RPMI7951 (cell line): ENCODE measurements at places on chromosomes 6 and 20. TPM values are rescaled to one million over a fixed set of nuclear protein-coding genes. Genes with fewer than 3 reads are reported as not detected.

- no peak for DNase-seq
Measured at GRCh38 chr6:10558565-10558964, 37.4 kb downstream of the GCNT2 start.

- DNase-seq, result peak; percentile 19
Measured at GRCh38 chr20:5734602-5735001, 15.6 kb upstream of the SHLD1 start.

The TGM2 gene
- total RNA-seq, result 650 and 793 TPM in 2 replicates

GRCh38 chr20:11755071-11755841 lies 162.4 kb upstream of the BTBD3 start:
- no peak for DNase-seq

The GJA10 gene
- total RNA-seq, result not detected in 2 replicates

DNA sequence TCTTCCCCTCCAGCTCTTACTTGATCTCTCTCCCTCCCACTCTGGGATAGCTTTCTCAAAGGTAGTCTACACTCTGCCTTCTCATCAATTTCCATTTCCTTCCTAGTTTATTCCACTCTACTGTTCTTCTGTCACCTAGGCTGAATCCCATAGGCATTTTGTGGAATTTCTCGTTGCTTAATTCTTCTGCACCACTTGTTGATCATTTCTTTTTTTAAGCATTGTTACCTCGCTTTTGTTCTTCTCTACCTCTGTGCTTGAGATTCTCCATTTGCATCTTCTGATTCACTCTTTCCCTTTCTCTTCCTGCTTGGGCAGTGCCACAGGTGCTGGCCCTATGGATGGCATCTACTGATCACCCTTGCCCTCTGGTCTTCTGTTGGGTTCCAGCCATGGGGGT lies 567.2 kb downstream of the CDH26 start:
- no peak for DNase-seq

- no peak for DNase-seq
Measured at GRCh38 chr6:2756687-2757224, 6.0 kb upstream of the MYLK4 start.

DNA sequence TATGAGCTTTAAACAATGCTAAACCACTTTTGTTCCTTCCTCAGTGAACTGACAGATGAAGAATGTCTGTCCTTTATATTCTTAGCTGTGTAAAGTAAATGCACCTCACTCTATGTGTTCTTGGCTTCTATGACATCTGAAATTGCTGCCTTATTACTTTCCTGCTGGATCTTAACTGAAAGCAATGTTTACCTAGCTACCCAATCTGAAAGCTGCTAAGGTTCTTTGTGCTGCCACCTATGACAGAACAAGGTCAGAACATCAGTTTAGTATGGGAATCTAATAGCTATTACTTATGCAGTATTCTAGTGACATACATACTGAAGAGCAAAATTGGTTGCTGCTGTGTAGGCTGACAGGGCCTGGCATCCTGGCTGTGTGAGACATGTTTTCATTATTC lies 444.1 kb downstream of the KHDRBS2 start:
- DNase-seq, result no peak

DNA sequence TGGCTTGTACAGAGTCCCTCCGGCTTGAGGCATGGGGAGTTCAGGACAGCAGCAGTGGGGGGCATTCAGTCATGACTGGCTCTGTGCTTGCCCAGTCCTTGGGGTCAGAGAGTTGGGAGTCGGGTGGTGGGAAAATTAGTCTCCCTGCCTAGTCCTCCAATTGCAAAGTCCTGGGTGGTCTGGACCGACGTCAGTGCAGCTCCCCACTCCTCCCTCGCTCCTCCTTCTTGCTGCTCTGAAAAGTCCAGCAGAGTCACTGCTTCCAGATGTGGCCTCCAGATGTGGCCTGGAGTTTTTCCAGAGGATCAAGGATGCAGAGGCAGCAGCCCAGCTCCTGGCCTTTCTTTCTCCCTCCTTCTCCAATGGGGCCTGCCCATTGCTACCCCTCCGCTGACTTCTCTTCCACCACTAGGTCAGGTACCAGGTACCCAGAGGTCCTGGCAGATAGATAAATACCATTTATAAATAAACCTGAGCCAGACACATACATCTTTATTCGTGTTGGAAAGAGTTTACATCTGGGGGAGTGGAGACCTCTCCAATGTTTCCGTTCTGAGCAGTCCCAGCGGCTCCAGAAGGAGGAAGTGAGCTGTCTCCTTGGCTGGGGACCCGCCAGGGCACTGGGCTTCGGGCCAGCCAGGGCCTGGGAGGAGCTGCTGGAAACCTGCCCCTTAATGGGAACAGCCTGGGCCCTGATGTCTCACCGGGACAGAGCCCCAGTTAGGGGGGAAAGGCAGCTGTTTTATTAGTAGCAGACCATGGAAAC lies 49.0 kb upstream of the RNF24 start:
- DNase-seq, result peak; percentile 98

DNA sequence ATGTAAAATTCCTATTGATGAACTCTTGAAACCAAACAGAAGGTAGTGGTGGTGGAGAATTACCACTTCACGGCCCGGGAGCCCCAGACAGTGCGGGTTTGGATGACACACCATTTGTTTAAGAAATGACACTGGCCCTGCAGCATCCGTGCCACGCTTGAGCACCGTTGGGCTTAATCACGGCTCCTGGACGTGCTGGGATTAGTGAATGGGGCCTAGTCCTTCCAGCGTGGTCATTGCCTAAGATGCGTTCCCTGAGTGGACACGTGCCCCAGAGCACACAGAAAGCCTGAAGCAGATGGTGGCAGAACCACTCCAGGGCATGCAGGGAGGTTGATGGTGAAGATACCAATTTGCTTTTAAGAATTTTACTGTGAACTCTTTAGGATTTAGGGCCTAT lies 14.5 kb downstream of the STX16 start:
- peak; percentile 85 for DNase-seq

The RSPH4A gene
- total RNA-seq, result not detected in 2 replicates

The PAX1 gene
- not detected in 2 replicates for total RNA-seq

DNA sequence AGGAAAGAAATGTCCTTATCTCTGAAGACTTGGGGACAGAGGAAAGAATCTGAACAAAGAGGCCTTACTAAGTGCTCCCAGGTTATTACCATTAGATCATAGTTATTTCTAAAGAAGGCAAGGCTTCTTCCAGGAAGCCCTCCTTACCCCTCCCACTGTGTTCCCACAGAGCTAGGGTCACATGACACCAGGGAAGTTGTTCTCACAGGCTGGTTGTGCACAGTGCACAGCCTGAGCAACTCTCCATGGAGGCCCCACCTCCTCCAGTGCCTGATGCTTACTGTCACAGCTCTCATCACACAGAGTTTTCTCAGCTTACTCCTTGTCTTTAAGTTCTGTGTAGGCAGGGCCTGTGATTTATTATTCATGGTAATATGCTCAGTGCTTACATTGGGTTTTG lies 68.9 kb upstream of the SCGN start:
- DNase-seq, result no peak

GRCh38 chr20:49313283-49313682 lies 35.4 kb upstream of the ZNFX1 start:
- no peak for DNase-seq

The PRDM13 gene
- total RNA-seq, result under 0.01 TPM in 1 of 2 replicates, not detected in the other

The ROS1 gene
- total RNA-seq, result 0.36 and 0.49 TPM in 2 replicates

DNA sequence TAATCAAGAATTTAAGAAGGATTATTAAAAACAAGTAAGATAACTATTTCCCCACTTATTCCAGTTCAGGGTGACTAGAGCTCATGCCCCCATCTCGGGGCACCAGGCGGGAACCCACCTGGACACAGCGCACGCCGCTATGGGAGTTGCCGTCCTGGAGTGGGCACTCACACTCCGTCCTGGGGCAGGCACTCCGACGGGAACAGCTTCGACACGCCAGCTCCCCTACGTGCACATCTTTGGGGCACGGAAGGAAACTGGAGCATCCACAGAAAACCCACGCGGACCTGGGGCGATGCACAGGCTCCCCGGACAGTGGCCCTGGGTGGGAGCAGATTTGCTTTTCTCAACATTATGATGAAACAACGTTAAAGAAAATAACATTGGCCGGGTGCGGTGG lies 52.0 kb upstream of the GATA5 start:
- DNase-seq, result no peak

DNA sequence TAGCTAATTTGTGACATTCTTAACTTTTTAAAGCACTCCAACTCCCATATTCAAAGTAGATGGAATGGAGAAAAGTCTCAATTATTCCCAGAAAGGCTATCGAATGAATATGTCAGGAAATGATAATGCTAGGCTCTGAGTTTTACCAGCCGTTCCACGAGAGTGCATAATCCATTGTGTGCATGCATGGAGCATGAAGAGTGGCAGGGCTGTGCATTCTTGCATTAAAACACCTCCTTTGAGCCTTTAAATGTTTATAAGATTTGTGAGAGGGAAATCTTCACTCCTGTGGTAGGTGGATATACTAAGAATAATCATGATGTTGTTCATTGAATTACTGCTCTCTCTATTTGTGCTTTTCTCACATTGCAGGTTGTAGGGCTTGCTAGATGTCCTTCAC lies 178.3 kb downstream of the CARMIL1 start:
- no peak for DNase-seq

The C20orf144 gene
- 0.24 and 0.39 TPM in 2 replicates for total RNA-seq

DNA sequence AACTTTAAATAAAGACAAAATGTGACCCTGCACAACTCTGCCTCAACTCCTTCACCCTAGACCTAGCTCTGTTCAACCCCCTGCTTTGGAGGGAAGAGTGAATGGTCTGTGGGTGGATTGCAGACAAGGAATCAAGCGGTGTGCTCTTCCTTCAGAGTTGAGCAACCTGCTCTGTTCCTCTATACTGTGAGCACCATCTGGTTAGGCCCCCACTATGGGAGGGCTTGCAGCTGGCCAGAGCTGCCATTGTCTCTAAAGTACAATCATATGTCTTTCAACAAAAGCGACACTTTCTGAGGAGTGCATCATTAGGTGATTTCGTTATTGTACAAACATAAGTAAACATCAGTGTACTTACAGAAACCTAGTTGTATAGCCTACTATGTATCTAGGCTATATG lies 406.1 kb upstream of the MARCKS start:
- no peak for DNase-seq
